ENCODE measurements at places on chromosomes 5 and 9. TPM values are rescaled to one million over a fixed set of nuclear protein-coding genes. Genes with fewer than 3 reads are reported as not detected.

DNA sequence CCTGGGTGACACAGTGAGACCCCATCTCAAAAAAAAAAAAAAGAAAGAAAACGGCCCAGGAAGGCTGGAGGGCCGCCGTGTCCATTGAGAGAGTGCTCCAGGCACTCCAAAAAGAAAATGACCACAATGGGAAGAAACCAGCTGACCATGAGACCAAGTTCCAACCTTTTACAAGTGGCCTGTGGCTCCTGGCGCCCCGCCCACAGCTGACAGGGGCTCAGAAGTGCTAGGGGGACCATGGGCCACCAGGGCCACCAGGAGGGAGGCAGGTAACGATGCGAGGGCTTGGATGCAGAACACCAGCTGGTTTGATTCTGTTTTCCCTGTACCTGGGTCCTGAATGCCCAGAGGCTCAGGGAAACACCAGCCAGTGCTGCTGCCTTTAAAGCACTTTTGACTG, 34.6 kb downstream of the FXN start:
- DNase-seq = no peak
- no peak overlapping the region for H3K4me3 ChIP-seq
- H3K27ac ChIP-seq = no peak overlapping the region
- H3K27me3 ChIP-seq = no peaks in the 10 kb centered on the region
- H3K36me3 ChIP-seq = no peaks in the 10 kb centered on the region

- H3K27me3 ChIP-seq = peaks cover 10% of the 10 kb centered on the region
- no peaks in the 10 kb centered on the region for H3K36me3 ChIP-seq
- H3K27ac ChIP-seq = no peak overlapping the region
- no peak for DNase-seq
- H3K4me1 ChIP-seq = no peaks in the 10 kb centered on the region
- no peak overlapping the region for H3K4me3 ChIP-seq
Measured at GRCh38 chr5:6586647-6587042, 46.2 kb downstream of the NSUN2 start.

Gene ACTBL2
- total RNA-seq = not detected

Gene DBH
- 5.0 TPM for total RNA-seq

All from adrenal gland (tissue), 19 donors.